ENCODE measurements at places on chromosomes 1 and 21.

DNA sequence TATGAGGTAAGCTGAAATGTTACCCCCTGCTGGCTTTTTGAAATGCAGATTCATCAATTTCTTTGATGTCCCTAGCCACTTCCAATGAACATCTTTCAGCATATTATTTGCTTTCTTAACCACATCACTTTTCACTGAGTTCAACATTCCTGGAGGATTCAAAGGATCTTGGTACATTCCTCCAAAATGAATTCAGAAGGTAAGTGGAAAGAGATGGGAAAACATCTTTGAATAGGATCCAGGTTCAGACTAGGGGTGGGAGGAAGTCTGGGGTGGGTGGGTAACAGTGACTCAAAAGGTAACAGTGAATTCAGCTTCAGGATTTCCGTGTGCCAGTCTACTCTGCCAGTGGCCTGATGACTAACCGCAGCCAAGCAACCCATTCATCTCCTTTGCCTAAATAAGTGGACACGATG lies 180.7 kb downstream of the ZC3H11B start:
- no peak for DNase-seq

DNA sequence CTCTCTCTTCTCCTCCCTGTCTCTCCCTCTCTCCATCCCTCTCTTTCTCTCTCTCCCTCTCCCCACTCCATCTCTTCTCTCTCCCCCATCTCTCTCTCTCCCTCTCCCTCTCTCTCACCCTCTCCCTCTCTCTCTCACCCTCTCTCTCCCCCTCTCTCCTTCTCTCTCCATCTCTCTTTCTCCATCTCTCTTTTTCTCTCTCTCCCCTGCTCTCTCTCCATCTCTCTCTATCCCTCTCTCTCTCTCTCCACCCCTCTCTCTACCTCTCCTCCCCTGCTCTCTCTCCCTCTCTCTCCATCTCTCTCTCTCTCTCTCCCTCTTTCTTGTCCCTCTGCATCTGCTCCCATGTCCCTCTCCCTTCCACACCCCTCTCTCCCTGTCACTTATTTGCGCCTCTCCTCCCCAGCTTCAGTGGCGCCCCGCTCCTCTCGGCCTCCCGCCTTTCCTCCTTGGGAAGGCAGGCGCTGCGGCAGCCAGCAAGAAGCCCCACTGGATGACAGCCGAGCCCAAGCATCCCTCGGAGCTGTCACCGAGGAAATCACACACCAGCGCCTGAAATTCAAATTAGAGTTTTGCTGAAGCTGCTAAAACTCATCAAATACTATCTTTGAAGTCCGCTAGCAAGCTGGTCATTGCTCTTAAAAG lies 15.3 kb upstream of the EPHA8 start:
- DNase-seq, result no peak

- no peak for DNase-seq
Measured at GRCh38 chr1:22212400-22213233, 69.7 kb upstream of the WNT4 start.

GRCh38 chr1:247639381-247639981 lies 34.1 kb downstream of the OR2G3 start:
- peak; percentile 94 for DNase-seq

DNA sequence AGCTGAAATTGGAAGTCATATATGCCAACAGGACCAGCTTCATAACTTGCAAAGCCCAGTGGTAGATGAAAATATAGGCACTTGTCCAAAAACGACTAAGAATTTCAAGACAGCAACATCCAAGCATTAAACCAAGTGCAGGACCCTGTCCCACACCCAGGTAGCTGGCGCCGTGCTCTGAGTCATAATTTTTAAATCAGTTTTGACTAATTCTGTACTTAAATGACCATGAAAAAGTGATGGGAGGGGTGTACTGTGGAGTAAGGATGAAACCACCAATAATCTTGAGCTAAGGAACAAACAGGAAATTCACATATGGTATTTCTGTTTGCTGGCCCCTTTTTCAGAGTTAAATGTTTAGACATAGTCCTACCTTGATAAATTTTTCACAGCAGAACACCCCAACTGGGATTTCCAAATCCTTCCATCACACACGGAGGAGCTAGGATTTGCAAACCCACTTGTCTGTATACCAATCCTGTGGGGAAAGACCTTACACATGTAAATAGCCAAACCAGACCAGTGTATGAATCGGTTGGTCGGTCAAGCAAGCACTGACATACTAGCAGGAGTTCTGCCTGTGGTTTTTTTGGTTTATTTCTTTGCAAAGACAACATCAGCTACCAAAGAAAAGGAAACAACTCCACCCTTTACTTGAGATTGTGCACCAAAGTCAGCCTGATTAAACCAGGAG lies 235.7 kb upstream of the RAB4A start:
- no peak for DNase-seq

- peak; percentile 30 for DNase-seq
Measured at GRCh38 chr21:45248893-45249381, 38.8 kb downstream of the POFUT2 start.

DNA sequence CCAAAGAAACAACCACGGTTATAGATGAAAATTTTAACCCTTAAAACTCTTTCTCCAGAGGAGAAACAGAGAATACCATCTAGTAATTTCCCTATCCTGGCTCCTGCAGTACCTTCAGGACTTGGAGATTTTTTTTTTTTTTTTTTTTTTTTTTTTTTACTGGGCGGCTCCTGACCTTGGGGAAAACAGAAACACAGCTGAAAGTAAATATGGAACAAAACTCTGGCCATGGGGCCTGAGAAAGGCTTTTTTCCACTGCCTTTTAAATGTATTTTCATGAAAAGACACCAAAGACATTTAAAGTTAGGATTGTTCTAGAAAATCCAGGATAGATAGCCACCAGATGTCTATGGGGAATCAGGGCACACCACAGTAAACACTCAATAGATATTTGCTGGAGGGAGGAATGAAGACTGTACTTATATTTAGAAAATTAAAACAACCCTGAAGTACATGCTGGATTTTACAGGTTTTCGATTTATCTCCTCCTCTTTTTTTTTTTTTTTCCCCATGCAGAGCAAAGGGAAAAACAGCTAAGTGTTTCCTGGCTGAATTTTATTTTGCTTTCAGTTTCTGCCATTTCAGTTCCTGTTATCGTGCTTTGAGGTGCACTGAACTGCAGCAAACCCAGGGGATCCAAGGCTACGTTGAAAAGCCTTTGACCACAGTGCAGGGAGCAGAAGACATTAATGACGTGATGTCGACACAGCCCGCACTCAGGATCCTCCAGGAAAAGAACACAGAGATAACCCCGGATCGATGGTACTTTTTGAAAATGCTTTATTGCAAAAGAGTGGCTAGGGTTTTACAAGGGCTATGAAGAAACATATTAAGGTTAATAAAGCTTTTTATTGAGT lies 35.7 kb upstream of the CNN3 start:
- no peak for DNase-seq

GRCh38 chr21:25903607-25904006 lies 168.8 kb downstream of the GABPA start:
- DNase-seq, result no peak

DNA sequence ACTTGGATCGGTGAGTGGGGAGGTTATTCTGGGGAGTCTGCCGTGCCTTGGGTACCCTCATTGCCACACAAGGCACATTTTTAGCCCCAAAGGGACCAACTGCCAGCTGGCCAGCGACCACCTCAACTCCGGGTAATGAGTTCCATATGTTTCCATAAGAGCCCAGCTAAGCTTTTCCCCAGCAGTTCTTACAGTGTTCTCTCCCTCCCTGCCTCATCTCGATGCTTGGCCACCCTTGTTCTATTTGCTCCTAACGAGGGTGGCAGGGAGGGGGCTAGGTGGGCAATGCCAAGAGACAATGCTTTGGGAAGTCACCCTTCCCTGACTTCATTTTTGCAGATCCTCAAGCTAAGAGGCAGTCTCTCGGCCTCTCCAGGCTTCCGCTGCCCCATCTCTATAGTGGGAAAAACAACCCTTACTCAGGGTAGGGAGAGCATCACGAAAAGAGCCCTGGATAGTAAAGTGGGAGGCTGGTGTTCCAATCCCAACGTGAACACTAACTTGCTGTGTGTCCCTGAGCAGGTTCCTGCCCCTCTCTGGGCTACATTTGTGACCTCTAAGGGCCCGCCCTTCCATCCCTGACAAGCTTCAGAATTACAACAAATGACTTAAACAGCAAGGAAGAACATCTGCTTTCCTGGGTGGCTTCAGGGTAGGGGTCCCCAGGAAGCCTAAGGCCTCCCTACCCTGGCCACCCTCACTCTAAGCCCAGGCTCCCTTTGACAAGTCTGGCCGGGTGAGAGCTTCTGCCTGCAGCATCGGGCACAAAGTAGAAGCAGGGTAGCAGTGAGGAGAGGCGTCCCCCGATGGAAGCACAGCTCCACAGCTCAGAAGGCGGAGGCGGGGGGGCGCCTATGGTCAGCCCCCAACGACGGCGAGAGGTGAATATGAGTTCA lies 5.8 kb downstream of the ID3 start:
- no peak for DNase-seq

- DNase-seq, result no peak
Measured at GRCh38 chr1:93347334-93347899, 1.7 kb downstream of the DR1 start.
